ENCODE measurements at places on chromosomes 16 and 17.
A peak's percentile ranks its signal among the peaks of the same experiment; 100 is the strongest.

GRCh38 chr17:48498164-48498850, 32.5 kb downstream of the HOXB1 start:
- DNase-seq: no peak

GRCh38 chr17:68829211-68829610, 126.0 kb downstream of the ABCA8 start:
- DNase-seq: no peak

DNA sequence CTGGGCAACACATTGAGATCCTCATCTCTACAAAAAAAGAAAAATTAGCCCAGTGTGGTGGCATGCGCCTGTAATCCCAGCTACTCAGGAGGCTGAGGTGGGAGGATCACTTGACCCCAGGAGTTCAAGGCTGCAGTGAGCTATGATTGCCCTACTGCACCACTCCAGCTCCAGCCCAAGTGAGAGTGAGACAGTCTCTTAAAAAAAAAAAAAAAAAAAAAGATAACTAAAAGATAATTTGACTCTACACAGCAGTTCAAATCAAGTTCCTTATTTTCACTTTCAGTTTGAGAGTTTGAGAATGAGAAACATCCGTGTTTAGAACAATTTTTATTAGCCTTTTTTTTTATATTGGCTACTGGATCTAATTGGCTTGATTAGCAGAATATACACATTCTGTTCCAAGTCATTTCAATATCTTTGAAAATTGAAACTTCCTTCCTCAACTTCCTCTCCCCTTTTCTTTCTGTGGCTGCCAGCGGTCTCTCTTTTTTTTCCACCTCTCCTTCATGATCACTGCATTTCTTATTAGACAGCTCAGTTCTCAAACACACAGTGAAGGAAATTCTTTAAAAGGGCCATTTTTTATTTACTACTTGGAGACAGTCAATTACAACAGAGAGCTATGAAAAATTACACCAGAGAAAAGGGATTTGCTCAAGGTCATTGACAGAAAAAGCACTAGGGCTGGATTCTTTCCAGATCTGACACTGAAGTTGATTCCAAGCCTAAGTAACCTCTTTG, 4.5 kb upstream of the ACSF2 start:
- no peak for DNase-seq

GRCh38 chr17:8366231-8366630, 10.3 kb downstream of the KRABD2 start:
- no peak for DNase-seq

DNA sequence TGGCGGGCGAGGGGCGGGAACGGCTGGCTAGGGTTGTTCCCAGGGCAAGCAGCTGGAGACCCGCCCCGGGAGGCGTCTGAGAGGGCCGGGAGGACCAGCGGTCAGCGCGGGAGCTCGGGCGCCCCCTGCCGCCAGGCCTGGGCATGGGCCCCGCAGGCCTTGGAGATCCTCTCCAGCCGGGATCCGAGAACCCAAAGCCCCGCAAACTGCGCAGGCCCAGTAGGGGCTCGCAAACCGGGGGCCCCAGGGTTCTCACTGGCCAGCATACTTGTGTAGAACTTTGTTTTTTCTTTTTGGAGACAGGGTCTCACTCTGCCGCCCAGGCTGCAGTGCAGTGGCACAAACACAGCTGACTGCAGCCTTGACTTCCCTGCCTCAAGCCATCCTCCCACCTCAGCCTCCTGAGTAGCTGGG, 20.8 kb upstream of the ZNF423 start:
- DNase-seq: peak; percentile 96

- no peak for DNase-seq
Observed at GRCh38 chr17:75813081-75814020, 28.7 kb downstream of the UNK start.

DNA sequence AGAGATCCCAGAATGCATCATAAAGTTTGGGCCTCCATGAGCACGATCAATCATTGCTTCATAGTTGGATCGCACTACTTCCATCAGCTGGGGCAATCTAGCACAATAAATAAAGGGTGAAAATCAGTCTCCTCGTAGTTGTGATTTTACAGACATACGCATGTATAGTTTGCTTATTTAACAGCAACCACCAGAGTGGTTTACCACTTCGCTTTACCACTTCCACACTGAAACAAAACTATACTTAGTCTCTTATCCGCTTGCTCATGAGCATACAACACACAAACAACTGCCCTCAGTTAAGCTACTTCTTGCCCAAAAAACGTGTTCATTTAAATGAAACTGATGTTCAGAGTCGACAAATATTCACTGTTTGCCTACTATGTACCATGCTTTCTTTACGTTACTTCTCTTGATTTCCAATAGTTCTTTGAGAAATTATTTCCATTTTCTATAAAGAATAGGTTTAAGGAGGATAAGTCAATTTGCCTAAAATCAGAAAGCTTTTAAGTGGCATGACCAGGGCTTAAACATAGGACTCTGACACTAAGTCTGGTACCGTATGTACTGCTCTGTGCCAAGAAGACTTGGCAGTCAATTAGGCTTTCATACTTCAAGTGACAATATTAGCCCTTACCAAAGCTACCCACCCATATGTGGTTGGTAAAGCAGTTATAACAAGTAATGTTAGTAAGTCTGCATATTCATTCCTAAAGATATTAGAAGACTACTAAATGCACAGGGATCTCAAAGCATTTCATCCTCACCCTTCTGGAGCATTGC, 22.0 kb downstream of the SETD6 start:
- DNase-seq: no peak

DNA sequence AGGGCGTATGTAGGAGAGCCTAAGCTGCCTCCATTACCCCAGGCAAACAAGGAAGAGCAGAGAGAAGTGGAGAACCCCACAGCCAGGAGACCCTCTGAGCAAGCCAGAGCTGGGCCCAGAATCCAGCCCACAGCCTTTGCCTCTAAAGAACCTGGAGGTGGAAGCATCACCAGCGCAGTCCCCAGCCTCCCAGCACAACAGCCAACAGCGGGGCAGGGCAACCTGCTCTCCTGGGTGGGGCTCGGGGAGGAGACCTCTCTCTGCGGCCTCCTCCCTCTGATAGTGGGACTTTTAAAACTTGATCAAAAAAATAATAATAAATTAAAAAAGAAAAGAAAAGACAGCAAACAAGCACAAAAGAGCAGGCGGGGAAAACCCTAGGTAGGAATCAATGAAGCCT, 45.9 kb downstream of the AXIN2 start:
- no peak for DNase-seq

- DNase-seq: no peak
Observed at GRCh38 chr17:41724476-41725050, 9.9 kb downstream of the HAP1 start.

All from HEK293T (cell line).